ENCODE measurements at places on chromosomes 4 and X.
A peak's percentile ranks its signal among the peaks of the same experiment; 100 is the strongest.

DNA sequence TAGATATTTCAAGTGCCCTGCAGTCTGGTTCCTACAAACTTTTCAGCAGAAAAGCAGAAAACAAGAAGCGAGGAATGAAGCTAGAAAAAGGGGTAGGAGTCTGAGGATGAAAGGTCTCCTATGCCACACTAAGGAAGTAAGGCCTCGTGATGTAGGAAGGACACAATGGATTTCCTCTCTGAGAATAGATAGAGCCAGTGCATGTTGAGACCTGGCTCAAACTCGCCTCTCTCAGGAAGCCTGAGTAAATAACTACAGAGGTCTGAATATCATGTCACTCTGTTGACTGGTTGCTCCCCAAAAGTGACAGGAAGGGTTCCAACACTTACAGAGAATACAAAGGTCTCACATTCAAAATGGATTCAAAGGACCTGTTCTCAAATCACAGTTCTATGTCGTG, 93.3 kb downstream of the GRIA3 start:
- no peak for DNase-seq

DNA sequence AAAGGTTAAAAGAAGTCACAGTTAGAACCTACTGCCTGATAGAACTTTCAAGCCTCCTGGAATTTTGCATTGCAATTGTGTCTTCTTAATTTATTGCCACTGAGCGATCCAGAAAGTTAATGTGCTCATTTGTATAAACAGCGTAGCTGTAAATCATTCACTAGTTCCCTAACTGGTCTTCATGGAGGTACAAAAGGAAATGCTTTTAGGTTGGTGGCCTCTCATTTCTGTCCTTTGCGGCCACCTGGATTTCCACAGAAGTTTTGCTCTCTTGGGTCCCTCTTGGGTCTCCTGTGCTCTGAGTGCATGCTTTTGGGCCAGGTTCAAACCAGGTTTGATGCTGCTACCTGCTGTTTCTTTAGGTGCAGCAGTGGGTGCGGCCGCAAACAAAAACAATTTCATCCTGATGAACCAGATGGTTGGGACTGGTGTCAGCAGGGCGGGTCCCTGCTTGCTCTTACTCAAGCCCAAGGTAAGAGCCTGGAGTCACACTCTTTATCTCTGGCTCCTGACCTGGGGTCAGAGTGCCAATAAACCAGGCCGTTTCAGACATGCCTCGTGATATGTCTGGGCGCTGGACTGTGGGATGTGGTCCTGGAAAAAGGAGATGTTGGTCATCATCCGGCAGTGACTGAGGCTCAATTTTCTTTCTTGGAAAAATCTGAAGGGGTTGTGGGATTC, 270.1 kb downstream of the PTTG2 start:
- peak; percentile 23 for DNase-seq

GRCh38 chr4:155705664-155706063, 39.0 kb downstream of the GUCY1A1 start:
- DNase-seq: no peak

DNA sequence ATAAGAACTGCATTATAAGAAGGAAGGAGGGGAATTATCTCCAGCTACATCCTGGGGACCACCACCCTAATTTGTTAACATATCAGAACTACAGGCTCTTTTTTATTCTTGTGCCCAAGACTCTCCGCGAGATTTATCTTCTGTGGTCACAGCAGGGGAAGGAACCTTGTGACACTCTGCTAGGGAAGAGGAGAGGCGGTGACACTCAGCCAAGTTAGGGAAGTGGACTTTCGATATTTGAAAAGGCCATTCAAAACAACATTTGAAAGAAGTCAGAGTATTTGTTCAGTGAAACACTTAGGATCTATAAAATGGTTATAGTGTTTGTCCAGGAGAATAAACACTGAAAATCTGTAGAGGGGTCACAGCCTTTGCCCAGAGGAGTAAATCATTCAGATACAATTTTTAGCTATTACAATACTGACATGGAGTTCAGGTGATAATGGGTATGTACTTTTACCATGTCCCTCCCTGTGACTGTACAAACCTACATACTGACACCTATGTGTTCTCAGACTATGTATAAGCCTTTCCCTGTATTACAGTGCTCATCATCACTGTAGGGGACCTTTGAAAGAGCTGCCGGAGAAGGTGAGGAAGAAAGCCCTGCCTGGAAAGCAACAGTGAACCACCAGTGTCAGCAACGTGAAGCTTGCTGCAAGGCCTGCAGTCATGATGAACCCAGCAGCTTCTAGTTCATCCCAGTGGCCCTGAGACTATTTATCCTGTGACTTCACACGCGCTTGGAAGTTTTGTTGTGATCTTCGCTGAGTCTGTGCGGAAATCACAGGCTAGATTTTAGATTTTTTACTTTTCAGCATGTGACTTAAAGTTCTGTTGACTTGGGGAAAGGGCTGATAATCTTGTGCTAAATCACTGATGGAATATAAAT, 8.5 kb upstream of the PTTG2 start:
- DNase-seq: no peak

DNA sequence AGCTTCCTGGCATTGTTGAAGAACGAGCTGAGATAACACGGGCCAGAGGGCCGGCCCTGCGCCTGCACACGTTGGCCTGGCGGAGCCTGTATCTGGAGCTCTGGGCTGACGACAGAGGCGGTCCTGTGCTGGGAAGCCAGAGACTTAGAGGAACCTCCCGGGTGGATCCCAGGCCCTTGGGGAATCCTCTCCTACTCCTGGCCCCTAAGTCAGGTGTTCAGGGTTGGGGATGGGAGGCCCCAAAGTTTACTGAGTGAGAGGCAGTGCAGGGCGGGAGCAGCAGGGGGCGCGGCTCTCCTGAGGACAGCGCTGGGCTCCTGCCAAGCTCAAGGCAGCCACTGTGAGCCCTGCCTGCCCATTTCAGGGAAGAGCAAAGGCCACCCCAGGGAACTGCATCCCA, 2.5 kb upstream of the HTRA3 start:
- DNase-seq: peak; percentile 83

DNA sequence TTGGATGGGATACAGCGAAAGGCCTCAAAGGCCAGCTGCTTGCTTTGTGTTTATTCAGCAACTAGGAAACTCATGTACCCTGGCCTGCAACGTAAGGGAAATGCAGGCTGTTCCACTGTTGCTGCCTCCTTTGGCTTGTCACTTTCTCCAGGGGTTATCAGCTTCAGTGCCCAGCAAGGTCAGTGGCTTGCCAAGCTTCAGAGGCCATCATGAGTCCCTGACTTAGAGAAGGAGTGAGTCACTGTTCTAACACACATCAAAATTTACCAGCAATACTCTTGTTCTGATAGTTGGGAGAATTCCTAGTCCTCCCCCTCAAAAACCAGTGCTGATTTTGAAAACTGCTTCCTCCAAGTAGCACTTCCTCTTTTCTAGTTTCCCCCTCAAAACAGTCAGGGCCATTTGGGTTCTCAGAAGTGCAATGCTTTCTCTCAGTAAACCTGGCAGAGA, 250.8 kb downstream of the ARHGAP24 start:
- DNase-seq: no peak

GRCh38 chrX:115939070-115939469, 231.5 kb upstream of the AGTR2 start:
- DNase-seq: no peak

GRCh38 chr4:102612824-102613366, 111.7 kb downstream of the NFKB1 start:
- DNase-seq: no peak

GRCh38 chr4:41989994-41990364, 351 bp upstream of the SLC30A9 start:
- DNase-seq: no peak

GRCh38 chr4:43778187-43778915, 670.3 kb downstream of the KCTD8 start:
- no peak for DNase-seq

GRCh38 chrX:41314881-41315280, 19.1 kb upstream of the DDX3X start:
- no peak for DNase-seq

DNA sequence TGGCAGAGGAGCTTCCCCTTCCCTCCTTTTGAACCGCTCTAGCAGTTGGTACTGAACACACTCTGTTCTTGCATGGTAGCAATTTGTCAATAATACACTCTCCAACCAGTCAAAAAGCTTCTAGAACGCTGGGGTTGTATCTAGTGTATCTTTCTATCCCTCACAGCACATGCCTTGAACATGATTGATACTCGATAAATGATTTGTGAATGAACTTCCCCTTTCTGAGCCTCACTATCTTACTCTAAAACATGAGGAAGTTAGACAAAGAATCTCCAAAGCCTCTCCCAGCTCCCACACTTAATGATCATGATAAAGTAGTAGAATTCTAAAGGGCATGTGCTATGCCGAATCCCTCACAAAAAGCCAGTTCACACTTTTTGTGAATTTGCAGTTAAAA, 64.4 kb downstream of the DLG3 start:
- no peak for DNase-seq

DNA sequence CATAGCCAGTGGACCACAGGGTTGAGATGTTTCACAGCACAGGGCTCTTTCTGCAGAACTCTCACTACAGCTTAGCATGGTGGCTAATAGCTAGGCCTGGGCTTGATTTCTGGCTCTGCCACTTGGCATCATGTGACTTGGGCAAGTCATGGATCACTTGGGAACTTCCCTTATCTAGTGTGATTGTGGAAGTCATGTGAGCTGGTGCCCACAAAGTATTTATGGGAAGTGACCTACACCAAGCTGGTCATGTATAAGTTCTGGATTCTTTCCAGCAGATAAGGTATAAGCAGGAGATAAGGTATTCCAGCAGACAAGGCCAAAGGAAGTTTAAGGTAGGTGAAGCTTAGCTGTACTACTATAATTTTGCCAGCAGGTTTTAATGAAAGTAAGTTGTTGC, 61.0 kb downstream of the REELD1 start:
- no peak for DNase-seq

DNA sequence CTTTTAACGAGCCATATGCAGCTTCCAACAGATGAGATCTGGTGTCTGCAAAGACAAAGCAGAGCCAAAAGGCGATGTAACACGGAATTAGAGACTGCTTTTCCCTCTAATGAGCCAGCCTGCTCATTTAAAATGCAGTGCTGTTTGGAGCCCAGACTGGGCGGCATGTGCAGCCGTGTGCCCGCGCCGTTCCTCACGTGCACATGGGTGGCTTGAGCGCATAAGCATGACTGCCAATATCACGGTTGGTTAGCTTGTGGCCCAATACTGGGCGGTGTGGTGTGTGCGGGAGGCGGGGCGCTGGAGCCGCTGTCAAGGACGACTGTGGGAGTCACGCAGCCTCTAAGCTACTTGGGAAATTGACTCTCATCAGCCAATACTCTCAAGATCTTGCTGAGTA, 87.0 kb upstream of the SCOC start:
- DNase-seq: no peak

DNA sequence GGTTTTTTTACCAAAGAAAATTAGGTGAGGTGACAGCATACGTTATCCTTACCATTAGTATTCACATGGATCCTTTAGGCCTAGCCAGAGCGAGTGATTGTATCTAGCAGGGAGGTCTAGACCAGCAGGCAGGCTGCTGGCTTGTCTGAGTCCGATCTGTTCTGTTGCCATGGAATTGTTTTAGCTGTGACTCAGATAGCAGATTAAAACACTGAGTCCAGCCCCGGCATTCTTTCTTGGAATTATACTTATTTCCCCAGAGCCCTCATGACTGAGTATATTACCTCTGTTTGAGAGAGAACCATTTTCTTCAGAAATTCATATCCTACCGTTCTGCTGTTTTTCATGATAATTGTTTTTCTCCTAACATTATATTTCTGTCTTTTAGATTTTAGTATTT, 37.4 kb downstream of the OCRL start:
- DNase-seq: no peak

DNA sequence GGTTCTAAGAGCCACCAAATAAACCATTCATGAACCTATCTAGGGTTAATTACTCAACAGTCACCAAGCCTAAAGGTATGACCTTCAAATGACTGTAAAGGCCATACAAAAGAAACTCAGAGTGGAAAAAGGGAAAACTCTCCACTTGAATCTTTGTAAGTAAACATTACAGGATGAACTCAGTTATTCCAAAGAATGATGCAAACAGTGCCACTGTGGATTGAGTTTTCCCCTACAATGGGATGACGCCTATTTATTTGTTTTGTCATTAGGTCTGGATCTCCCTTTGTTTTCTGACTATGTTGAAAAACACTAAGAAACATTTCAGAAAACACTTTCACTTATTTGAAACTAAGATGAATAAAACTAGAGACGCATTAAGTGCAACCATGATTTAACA, 12.7 kb downstream of the NUDT6 start:
- DNase-seq: no peak

DNA sequence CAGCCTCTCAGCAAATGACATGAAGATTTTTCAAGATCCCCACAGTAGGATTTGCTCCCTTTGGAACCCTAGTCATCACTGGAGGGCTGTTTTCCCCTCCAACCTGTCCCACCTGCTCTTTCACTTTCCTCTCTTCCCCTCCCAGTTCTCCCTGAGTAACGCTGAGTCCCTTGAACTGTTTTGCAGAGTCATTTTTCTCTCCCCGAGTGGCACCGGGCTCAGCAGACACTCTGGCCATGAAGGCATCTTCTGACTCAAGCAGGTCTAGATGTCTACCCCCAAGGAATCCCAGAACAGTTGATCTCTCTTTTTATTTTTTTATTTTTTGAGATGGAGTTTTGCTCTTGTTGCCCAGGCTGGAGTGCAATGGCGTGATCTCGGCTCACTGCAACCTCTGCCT, 52.2 kb downstream of the HTRA3 start:
- DNase-seq: no peak

- no peak for DNase-seq
Measured at GRCh38 chr4:89353514-89353913, 45.9 kb upstream of the GPRIN3 start.

GRCh38 chrX:97039363-97040029, 155.8 kb downstream of the RPA4 start:
- no peak for DNase-seq

- DNase-seq: no peak
Measured at GRCh38 chrX:49292400-49293362, 10.8 kb upstream of the GAGE10 start.

GRCh38 chr4:106034751-106035150, 139.5 kb downstream of the NPNT start:
- DNase-seq: no peak

GRCh38 chr4:52244848-52245247, 193.7 kb downstream of the SPATA18 start:
- no peak for DNase-seq

DNA sequence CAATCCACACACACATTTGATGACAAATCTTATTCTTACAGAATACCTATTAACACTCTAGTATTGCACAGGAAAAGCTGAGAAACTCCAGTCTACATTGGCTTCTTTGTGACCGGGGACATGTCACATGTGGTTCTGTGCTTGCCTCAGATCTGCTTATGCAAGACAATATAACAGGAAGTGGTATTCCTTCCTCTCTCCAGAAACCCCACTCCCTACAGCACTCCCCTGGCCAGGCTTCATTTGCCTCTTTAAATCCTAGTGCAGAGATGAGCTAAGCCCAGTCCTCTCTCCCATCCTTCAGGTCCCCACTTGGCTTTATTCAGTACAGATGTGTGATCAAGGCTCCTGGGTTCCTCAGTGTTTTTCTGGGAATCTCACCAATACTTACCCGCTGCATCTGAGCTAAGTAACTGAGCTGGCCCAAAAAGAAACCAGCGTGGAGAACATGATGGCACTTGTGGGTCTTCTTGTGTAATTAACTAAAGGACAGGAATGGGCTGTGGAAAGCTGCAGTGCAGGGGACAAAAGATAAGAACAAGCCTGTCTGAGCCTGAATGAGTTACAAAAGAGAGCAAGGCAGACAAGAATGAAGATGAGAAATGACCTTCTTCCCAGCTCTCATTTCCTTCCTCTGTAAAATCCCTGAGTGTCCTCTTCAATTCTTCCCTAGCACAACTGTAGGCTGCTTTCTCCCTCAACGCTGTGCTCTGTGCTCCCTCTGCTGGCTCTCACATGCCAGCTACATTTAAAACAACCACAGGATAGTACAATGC, 105.6 kb downstream of the HNRNPD start:
- DNase-seq: no peak

GRCh38 chr4:99033956-99034355, 38.4 kb downstream of the METAP1 start:
- DNase-seq: no peak
